ENCODE measurements at places on chromosomes 3 and 15.

GRCh38 chr3:162892921-162893793 lies 1396.5 kb downstream of the OTOL1 start:
- no peak for DNase-seq

DNA sequence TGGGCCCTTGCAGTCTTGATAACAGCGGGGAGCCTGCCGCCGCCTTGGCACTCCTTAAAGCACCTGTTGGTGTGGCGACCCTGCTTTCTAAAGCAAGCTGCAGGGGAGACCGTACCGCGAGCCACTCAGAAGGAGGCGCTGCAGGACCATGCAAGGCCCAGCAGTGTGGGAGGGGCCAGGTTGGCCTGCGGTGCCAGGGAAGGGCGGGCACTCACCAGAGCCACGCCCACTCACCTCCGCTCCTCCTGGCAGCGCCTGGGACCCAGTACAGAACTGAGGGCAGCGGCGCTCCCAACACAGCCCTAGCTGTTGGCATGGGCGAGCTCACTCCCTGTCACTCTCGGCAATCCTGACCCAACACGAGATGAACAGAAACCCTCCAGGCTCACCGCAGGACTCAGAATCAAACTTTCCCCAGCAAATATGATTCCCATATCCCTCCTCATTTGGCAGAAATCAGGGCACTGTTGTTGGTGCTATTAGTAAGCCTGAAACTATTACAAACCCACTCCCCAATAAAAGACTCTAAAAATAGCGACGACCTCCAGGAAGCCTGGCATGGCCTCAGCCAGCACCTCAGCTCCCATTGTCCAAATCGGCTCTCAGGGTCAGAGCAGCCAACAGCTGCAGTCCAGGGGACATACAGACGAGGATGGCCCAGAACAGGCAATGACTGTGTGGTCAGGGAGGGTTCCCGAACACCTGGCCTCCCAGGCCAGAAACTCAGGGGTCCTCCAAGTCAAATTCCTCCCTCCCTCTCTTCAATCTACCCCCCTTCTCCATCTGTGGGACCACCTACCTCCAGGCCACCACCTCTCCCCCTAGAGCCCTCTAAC lies 77.2 kb downstream of the TBC1D2B start:
- DNase-seq: no peak

- no peak for DNase-seq
These were observed 342.2 kb downstream of the NLGN1 start for GRCh38 chr3:173739726-173740125.

- no peak for DNase-seq
These were observed 780 bp upstream of the ACAD9 start for GRCh38 chr3:128878556-128879124.

DNA sequence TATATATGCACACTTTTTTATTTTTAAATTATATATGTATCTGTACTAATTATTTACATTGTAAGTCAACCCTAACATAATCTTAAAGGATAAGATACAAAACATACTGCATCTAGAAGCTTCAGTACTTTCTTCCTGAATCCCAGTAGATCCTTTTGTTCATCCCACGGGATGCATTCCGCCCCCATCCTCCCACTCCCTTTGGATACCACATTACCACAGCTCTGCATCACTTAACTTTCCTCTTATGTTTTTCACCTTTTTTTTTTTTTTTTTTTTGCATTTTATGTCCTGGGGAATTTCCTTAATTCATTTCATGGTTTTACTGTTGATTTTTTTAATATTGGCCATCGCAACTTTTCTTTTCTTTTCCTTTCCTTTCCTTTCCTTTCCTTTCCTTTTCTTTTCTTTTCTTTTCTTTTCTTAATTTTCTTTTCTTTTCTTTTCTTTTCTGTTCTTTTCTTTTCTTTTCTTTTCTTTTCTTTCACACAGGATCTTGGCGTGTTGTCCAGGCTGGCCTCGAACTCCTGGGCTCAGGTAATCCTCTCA lies 3.0 kb downstream of the OPA1 start:
- DNase-seq: no peak

Measured in cortex of kidney (tissue), 1 donor.